ENCODE measurements at places on chromosomes 5 and 9.
A peak's percentile ranks its signal among the peaks of the same experiment; 100 is the strongest.

DNA sequence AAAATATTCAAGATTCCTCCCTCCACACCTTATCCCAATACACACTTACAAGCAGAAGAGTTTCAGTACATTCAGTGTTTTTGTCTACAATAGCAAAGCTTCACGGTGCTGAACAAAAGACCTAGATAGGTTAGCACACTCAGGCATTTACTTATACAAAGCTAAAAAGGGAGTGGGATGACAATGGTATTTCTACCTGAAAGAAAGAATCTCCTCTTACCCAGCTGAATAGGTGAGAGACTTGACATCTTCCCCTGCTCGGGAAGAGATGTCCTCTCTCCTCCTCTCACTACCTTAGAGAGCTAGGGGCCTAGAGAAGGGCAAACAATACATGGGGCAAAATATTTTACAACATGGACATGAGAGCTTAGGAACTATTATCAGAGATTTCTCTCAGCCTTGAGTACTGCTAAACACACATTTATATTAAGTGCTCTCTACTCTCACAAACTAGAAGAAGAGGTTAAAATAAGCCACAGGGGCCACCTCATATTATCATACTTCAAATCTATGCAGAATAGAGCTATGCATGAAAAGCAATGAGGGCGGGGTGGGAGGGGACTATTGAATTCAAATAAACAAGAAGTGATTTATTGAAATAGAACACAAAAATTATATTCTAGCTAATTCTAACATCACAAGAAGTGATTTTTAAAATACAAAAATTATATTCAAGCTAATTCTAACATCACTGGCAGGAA lies 38.6 kb upstream of the RNF38 start:
- no peak for DNase-seq

DNA sequence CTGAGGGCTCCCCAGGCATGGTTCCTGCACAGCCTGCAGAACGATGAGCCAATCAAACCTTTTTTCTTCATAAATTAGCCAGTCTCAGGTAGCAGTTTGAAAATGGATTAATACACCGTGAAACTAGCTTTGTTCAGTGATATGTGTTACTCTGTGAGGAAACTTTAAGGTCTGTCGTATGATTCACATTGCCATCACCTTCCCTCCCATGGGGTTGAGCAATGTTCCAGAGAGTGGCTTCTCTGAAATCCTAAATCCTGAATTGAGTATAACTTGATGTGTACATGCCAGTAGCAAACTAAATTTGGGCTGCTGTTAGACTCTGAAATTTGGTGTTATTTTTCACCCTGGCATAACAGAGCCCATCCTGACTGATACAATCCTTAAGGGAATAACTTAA lies 866.4 kb upstream of the C9orf72 start:
- no peak for DNase-seq

- no peak for DNase-seq
Observed at GRCh38 chr5:174729075-174729680, 4.8 kb downstream of the MSX2 start.

DNA sequence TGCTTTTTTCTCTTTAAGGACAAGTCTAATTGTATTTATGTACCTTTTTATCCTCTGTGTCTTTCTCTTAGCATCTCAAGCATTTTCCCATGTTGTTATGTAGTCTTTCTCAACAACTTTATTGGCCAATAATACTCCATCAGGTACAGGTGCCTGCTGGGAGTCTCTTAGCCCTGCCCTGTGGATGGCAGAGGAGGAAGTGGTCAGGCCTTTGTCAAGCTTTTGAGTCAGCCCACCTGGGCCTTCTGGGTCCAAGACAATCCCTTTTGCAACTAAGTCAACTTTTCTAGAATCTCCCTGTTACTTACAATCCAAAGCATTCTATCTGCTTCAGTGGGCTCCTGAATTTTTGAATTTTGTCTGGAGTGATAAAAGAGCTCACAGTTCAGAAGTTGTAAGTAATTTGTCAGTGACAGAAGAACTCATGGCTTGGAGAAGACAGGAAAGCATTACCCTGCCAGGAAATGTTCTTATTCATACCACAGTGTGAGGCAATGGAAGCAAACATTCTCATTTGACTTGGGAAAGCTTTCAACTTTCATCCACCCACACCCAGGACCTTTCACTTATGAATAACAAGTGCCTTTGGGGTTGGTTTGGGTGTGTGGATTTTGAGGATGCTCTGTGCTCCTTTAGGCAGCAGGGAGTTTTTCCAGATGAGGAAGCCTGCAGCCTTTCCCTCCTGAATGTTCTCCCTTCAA lies 200.0 kb upstream of the S1PR3 start:
- no peak for DNase-seq

- DNase-seq = no peak
Observed at GRCh38 chr9:135814421-135815095, 92.8 kb downstream of the CAMSAP1 start.

GRCh38 chr9:136848393-136849037 lies 694 bp upstream of the PHPT1 start:
- no peak for DNase-seq

DNA sequence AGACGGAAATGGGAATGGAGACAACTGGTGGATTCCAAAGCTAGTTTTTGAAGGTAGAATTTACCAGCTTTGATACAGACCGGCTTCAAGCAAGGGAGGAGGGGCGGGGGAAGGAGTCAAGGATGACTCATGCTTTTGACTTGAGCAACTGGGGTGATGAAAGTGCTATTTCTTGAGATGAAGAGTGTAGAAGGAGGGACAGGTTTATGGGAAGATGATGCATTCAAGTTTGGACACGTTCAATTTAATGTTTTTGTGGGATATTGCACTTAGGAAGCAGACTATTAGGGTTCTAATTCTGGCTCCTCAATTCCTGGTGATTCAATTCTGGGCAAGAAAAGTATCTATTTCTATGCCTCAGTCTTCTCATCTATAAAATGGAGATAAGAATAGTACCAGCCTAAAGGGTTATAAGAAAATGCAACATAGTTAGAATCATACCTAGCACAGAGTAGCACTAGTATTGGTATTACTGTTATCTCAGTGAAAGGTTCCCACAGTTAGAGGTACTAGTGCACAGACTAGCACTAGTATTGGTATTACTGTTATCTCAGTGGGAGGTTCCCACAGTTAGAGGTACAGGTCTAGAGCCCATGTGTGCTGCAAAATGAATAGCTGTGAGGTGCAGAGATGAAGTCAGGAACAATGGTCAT lies 4.6 kb downstream of the NIPAL4 start:
- DNase-seq = no peak

GRCh38 chr9:128175726-128176125 lies 15.6 kb downstream of the CIZ1 start:
- no peak for DNase-seq

GRCh38 chr9:89426384-89426961 lies 71.4 kb downstream of the SEMA4D start:
- DNase-seq = no peak

- DNase-seq = no peak
Observed at GRCh38 chr5:159657298-159657697, 259.0 kb upstream of the ADRA1B start.

DNA sequence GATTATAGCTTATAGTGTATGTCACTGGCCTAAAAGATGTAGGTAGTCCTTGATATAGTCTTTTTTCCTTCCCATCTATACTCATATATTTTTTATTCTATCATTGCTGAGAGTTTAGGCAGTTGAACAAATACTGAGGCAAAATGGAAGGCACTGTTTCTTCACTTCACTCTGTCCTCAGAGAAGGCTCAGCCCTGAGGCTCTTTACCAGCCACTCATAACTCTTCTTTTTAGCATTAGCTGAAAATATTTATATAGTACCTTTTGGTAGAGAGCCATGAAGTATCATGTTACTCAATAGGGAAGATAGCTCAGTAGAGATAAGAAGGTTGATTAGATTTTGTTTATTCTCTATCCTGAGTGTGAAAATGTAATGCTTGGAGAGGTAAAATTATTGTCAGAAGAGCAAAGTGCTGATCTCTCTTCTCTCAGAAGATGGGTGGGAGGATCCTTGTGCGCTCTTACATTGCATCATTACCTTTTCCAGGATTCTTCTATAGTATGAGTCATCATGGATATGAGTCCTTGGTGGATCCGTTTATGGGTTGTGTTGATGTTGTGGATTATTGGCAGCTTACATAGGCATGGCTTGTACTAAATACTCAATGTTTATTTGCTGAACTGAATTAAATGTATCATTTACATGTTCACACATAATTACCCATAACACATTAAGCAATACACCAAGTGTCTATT lies 88.1 kb downstream of the ANXA1 start:
- DNase-seq = no peak

DNA sequence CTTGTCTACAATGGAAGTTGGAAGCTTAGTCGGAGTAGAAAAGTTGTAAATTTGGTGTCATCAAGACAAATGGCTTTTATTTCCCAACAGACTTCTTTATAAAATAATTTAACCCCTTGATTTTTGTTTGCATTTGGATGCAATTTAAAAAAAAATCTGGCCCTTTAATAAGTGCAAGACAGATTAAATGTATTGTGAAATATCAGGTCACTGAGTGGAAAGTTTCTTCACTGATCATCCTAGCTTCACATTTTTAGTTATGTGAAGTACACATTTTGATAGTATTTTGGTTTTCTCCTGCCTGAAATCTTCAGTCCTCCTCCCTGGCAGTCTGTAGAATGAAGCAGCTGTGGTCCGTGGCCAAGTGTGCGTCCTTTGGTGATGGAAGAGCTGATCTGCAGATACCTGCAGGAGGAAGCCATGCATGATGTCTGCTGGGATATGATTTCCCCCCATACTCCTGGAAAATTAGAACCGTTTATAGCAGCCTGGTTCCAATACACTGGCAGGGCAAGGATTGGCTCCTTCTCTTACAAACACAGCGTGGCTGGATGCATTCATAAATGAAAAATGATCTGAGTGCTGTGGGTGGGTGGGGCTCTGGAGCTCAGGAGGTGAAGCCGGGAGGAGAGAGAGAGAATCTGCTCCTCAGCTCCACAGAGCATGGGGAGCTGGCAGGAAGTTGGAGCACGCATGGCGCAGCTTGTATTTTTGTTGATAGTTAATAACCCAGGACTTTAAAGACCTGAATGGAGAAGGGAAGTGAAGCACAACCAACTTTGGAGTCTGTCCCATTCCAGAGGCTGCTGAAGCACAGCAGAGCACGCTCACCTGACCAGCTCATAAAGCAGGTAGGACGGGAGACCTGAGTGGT lies 238.4 kb downstream of the GOLPH3 start:
- no peak for DNase-seq

DNA sequence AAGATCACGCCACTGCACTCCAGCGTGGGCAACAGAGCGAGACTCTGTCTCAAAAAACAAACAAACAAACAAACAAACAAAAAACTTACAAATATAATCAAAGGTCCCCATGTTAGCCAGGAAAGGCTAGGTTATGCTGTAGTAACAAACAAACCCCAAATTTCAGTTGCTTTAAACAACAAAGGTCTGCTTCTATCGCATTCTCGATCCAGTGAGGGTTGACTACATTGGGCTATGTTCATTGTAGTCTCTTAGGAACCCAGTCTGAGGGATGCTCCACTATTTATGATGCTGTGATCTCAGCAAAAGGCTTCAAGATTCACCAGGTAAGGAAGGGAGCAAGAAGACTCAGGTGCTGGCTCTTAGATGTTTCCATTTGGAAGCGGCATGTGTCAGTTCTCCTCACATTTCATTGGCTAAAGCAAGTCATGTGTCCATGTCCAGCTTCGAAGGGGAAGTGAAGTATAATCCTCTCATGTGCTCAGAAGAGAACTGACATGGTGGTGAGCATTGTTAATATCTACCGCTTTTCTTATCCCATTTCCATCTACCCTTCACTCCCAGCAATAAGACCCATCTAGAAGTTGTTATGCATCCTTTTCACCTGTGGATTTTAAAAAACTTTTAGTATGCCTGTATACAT lies 26.5 kb upstream of the NEK6 start:
- DNase-seq = no peak

- DNase-seq = no peak
Observed at GRCh38 chr5:87122151-87122977, 145.3 kb upstream of the RASA1 start.

DNA sequence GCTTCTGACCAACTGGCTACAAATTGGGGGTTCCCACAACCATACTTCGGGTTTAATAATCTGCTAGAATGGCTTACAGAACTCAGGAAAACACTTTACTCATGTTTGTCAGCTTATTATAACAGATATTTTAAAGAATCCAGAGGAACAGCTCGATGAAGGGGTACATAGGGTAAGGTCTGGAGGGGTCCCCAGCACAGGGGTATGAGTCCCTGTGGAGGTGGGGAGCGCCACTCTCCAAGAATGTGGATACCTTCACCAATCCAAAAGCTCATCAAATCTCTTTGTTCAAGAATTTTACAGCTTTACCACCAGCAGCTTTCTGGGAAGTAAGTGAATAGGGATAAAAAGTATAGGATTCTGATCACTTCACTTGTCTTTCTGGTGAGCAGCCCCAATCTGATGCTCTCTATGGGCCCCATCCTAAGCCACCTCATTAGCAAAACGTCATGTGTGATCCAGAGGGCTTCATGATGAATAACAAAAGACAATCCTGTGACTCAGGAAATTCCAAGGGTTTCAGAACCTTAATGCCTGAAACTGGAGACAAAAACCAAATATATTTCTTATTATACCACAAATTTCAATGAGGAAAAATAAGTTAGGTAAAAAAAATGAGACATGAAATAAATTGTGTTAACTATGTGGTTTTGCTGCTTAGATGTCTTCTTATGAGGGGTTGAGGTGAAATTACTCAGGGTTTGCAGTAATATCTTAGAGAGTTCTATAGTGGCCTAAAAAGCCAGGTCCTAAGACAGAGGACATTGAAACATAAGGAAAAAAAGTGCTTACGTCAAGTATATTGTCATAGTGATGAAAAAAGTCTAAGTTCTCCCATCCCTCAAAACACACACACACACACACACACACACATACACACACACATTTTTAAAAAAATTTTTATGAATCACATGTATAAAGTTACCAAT lies 290.5 kb downstream of the ANXA1 start:
- no peak for DNase-seq

DNA sequence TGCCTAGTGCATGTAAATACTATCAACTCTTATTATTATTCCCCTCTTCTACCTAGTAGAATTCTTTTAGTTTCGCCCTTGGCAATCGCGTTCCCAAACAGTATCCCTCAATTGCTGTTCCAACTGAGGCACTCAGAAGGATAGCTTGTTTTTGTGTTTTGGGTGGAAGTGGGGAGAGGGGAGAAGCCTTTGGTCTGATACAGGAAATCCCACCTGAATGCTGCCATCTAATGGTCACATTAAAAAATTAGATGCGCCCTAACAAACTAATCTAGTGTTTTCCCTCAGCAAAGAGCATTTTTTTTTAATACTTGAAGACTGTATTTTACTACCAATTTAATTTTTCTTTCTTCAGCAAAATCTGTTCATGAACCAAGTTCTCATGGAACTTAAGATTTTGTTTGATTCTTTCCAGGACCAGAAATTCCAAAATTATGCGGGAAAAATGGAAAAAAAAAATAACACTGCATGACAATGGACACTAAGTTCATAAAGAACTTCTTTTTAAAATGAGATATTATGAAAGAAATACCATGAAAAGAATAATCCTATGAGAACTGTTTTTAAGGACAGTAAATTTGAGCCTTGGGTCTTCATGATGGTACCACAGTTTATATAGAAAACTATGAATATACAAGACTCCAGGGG lies 22.2 kb upstream of the GLDC start:
- no peak for DNase-seq

GRCh38 chr5:136016945-136017530 lies 11.8 kb upstream of the TGFBI start:
- peak; percentile 50 for DNase-seq

- DNase-seq = no peak
Observed at GRCh38 chr9:32424616-32425015, 40.2 kb downstream of the ACO1 start.

GRCh38 chr9:137114613-137115393 lies at the start of gene DPP7:
Gene DPP7, minus strand, starts transcription at chr9:137114733. Its CDS starts 20 bp downstream, at chr9:137114713.
- DNase-seq = peak; percentile 89

- no peak for DNase-seq
Observed at GRCh38 chr9:35529161-35529823, 39.4 kb downstream of the RUSC2 start.

GRCh38 chr5:50849554-50849953 lies 183.1 kb downstream of the PARP8 start:
- no peak for DNase-seq

Measured in left ventricle myocardium superior (tissue), 1 donor.